ENCODE measurements at places on chromosomes 16 and 17.
A peak's percentile ranks its signal among the peaks of the same experiment; 100 is the strongest.

GRCh38 chr16:18060351-18060750 lies 276.2 kb downstream of the NPIPA8 start:
- DNase-seq: no peak

DNA sequence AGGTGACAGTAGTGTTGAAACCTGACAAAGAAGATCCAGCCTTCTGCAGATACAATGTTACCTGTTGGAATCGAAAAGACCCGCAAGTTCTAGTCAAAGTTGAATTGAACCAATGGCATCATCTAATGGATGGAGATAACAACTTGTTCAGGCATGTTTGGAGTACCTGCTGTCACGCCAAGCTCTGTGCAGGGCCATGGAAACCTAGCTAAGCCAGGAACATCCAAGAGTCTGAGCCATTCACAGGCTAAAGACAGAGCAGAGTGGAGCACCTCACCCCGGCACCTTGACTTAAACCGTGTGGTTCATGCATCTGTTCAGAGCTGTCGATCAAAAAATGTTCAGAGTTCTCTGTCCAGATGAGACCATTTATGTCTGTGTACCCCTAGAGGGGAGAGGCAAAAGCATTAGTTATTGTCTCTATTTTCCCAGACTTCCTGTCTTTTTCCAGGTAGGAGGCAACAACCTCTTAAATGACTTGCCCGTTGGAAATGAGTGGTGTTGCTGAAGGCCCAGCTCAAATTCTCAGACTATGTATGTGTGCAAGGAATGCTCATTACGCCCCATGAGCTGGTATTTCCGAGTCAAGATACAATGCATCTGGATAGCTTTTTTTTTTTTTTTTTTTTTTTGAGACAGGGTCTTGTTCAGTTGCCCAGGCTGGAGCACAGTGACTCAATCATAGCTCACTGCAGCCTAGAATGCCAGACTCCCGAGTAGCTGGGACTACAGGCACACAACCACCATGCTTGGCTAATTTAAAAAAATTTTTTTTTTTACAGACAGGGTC lies 44.9 kb upstream of the XYLT1 start:
- DNase-seq: no peak

GRCh38 chr17:1810450-1811103 lies 19.1 kb downstream of the SMYD4 start:
- DNase-seq: no peak

DNA sequence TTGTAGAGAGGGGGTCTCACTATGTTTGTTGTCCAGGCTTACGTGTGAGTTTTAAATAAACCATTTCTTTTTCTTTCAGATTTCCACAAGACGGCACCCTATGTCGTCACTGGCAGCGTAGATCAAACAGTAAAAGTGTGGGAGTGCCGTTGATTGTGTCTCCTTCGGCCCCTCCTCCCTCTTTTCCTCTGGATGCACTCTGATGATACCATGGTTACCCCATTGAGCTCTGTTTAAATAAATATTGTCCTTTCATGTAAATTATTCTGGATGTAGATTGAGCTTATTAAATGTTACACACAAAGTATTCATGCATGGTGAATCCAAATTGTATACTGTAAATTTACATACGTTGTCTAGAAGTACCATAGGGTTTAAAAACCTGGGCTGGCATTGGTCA lies 29.9 kb downstream of the CLUH start:
- DNase-seq: no peak

GRCh38 chr16:81315271-81316175 lies 761 bp downstream of the GAN start:
- DNase-seq: no peak

- DNase-seq: no peak
Observed at GRCh38 chr17:67256075-67256732, 11.2 kb upstream of the HELZ start.

DNA sequence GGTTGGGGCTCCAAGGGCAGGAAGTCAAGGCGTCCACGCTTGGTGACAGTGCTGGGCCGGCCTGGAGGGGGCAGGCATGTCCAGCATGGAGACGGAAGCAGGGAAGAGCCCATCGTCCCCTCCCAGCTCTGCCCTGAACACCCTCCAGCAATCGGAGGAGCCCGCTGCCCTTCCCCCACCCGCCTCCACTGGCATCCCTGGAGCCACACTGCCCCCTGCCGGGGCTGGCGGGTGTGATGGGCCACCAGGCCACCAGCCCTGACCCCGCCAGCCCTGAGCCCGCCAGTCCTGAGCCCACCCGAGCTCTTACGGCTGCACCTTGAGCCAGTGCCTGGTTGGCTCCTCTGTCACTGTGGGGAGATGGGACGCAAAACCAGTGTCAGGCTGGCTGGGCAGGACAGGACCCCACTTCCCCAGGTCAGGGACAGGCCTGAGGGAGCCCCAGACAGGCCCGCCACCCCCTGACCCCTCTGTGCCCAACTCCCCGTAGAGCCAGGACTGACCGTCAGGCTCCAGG lies 4.1 kb upstream of the CDH15 start:
- DNase-seq: peak; percentile 58

DNA sequence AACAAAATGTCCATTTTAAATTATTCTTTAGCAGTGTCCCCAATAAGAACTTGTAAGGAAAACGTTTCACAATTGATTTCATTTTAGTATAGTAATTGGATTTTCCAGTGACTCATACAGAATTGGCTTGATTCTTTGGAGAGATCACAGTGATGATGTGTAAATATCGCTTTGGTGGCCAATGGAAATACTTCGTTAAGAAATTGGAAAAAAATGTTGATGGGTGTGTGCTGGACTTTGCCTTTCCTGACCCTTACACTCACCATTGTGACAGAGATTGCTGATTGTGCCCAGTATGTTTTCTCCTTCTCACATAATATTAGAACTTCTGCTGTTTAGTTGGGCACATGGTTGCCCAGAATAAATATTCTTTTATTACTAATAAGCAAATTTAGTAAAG lies 7.4 kb upstream of the EFCAB13 start:
- DNase-seq: no peak

DNA sequence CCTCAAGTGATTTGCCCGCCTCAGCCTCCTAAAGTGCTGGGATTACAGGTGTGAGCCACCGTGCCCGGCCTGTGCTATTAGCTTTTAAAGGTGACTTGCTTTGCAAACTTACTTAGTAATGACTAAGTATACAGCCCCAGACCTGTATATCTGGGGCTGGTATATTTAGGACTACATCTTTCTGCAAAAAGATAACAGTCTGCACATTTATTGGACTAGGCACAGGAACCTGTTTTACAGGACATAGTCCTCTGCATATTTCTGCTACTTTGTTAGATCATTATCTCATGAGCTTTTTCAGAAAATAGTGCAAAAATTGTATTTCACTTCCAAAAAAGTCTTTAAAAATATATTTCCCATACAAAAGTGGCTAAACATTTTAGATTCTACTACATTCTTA lies 1.3 kb downstream of the KRT24 start:
- DNase-seq: no peak

DNA sequence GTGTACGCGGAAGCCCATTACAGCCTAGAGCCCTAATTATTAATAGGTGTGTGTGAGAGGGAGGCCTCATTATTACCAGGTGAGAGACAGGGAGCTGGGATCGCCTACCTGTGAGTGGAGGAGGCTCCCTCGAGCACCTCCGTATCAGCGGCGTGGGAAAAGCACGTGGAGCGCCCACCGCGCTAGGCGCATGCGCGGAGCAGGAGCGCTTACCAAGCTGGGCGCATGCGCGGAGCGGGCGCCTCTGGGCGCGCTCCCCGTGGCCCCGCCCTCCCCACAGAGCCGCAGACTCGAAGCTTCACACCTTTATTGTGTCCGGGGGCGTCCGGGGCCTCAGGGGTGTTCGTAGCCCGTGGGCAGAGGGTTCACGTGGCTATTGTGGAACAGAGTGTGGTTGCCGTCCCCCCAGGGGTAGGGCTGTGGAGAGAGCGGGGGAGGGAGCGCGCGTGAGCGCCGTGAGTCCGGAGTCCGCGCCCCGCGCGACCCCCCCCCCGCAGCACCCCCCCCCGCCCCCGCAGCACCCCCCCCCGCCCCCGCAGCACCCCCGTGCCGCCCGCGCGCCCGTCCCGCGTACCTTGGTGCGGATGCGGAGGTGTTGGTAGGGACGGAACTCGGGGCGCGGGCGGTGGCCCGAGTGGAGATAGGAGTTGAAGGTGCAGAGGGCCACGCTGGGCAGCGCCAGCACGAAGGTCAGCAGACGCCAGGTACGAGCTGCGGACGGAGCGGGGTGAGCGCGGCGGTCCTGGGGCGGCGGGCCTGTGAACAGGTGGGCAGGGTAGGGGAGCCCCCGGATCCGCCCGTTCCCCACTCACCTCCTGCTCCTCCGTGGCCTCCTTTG lies 500 bp downstream of the COX6A2 start:
- no peak for DNase-seq

DNA sequence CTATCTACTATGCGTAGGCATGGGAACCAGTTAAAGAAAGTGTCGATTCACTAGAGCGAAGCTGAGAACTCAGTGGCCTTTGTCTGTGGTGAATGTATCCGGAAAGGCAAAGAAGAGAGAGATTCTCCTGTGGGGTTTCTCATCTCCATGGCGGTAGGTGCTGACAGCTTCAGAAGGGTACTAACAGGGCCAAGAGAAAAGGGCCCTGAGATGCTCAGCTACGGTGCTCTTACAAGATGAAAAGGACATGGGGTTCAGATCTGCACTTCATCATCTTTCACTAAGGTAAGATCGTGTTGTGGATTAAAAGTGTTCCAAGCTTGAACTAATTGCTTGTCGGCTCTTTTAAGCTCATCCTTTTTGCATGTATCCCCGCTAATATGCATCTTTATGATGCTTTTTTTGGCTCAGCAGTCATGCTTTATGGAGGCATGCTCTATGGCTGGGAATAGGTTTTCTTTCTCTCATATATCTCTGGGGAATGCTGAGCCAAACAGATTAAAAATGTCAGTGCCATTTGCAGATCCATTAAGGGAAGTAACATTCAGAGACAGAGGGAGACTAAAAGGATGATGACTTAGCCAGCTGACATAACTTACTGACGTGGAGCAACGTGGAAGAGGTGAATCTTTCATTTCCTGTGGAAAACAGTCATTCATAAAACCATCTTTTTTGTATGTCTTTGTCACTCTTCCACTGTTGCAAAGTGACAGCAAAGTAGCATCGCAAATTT lies 29.9 kb downstream of the KCNJ16 start:
- DNase-seq: no peak

GRCh38 chr16:55899857-55900256 lies 24.7 kb upstream of the CES5A start:
- no peak for DNase-seq

DNA sequence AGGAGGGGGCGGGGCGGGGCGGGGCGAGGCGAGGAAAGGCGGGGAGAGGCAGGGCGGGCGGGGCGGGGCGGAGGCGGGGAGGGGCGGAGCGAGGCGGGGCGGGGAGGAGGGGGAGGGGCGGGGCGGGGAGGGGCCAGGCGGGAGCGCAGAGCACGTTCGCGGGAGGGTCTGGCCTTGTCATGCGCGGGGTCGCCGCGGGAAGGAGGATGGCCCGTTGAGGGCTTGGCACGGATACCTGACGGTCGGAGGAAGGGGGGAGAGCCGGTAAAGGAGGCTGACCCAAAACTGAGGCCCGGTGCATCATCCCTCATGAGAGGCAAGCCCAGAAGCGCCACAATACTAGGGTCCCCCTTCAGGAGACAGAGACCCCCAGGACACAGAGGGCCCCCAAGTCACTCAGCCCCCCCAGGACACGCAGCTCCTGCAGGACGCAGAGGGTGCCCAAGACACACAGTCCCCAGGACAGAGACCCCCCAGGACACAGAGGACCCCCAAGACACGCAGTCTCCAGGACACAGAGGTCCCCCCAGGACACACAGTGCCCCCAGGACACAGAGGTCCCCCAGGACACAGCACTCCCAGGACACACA lies 593 bp upstream of the WDR45B start:
- no peak for DNase-seq

DNA sequence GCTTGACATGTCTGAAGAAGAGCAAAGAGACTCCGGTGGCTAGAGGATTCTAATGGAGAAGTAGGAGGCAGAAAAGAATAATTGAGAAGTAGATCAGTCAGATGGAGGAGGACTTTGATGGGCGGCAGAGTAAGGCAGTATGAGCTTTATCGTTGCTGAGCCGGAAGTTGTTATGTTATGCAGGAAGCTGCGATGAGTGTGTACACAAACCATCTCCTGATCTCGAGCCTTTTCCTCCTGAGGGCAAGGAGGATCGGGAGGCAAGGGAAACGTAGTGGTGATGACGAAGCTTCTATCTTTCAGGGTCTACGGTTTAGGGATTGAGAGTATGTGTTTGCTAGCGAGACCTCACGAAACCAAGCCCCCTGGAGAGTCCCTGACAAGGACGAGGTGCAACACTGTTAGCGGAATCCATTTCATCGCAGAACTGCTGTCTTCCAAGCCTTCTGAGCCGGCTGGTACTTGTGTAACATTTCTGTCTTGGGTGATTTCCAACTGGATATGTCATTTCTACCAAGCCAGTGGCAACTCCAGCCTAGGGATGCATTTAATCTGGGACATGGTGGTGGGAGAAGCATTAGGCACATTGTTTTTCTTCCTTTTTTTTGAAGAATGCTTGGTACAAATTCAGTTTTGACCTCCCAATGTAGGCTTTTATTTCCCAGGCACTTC lies 45.5 kb downstream of the RBFOX1 start:
- DNase-seq: no peak

DNA sequence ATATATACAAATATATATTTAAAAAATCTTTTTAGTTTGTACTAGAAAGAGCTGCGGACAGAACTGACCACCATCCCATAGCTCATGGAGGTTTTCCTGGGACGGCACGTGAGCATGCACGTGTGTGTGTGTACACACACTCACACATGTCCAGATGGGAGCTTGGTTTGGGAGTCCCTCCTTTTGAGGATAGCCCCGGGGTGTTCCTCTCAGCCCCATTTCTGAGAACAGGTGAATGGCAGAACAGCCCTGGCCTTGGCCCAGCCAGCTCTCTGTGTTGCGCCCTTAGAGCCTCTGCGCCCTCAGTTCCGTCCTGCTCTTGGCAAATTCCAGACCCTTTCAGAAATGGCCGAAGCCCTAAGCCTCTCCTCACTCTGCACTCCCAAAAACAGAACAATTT lies 70.1 kb downstream of the AMFR start:
- DNase-seq: no peak

DNA sequence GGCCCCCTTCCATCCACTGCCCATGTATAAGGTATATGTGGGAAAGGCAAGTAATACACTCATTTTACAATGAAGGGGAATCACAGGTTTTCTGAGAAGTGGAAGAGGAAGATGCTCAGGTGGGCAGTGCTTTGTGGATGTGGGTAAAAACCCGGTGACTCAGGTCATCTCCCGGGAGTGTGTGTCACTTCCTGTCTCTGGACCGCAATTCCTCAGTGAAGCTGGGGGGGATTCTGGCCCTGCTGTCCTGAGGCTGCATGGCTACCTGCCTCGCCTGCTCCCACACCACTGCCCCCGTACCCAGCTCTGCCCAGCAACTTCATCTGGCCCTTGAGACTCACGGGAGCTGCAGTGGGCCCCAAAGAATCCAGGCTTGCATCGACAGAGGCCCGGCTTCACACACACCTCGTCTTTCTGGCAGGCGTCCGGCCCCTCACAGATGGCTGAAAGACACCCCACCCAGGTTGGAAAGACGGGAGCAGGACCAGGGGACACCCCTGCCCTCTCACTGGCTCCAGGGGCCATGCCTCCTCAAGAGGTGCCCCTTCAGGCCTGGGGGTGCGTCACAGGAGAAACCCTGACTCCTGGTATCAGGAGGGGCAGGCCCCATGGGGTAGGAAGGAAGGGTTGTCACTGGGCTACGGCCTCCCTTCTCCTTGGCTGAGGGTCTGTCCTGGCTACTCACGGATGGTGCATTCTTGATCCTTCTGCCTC lies 882 bp downstream of the SCARF1 start:
- no peak for DNase-seq

- no peak for DNase-seq
Observed at GRCh38 chr17:50534222-50534978, 1.9 kb downstream of the EPN3 start.

- no peak for DNase-seq
Observed at GRCh38 chr16:3952737-3953131, 72.2 kb upstream of the CREBBP start.

- no peak for DNase-seq
Observed at GRCh38 chr16:58009856-58010416, 8.7 kb downstream of the USB1 start.
